ENCODE measurements at places on chromosomes 5 and 9. TPM values are rescaled to one million over a fixed set of nuclear protein-coding genes. Genes with fewer than 3 reads are reported as not detected.
A peak's percentile ranks its signal among the peaks of the same experiment; 100 is the strongest.

DNA sequence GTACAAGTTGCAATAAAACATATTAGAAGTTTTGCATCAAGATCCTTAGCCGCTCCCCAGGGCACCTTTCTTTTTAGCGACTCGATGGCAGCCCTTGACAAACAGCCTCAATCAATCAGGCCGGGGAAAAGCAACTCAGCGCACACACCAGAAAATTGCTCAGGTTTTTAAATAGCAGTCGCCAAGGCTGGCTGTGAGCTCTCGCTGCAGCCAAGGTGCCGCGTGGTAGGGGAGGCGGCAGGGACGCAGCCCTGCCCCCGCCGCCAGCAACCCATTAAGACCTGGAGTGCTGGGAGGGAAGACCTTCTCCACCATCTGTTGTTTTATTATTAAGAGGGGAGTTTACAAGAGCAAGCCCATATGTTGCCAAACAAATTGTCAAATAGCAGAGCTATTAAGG is 22.6 kb downstream of the ASS1 start:
- DNase-seq, result no peak

GRCh38 chr5:135210286-135211055 is 176.4 kb upstream of the PITX1 start:
- DNase-seq, result no peak

The LCN9 gene
- polyA plus RNA-seq, result not detected

DNA sequence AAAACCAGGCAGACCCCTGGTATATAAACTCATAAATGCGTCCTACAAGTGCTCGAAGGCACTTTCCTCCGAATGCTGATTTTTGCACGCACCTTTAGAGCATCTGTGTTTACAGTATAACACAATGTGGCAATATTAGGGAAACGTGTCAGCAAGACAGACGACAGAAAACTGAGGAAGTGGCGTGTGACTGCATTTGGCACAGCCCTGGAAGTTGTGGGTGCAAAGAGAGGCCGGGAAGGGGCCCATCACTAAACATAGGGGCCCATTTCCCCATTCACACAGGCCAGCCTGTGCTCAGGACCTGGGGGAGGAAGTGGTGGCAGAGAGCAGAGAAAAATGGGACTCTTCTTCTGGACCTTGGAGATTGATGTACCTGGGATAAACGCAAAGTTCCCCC is 48.2 kb downstream of the RASGEF1C start:
- no peak for DNase-seq

GRCh38 chr9:6565312-6565711 is 80.2 kb downstream of the GLDC start:
- DNase-seq, result no peak

The EQTN gene
- 0.13 TPM for polyA plus RNA-seq

The PIP5KL1 gene
- polyA plus RNA-seq, result 1.4 TPM

GRCh38 chr5:19547640-19548039 is 440.4 kb downstream of the CDH18 start:
- peak; percentile 20 for DNase-seq

GRCh38 chr5:219460-219863 is 1.3 kb downstream of the SDHA start:
- no peak for DNase-seq

The TMEM167A gene
- 30.1 TPM for polyA plus RNA-seq

- DNase-seq, result no peak
Measured at GRCh38 chr9:37963936-37964739, 60.2 kb upstream of the SLC25A51 start.

DNA sequence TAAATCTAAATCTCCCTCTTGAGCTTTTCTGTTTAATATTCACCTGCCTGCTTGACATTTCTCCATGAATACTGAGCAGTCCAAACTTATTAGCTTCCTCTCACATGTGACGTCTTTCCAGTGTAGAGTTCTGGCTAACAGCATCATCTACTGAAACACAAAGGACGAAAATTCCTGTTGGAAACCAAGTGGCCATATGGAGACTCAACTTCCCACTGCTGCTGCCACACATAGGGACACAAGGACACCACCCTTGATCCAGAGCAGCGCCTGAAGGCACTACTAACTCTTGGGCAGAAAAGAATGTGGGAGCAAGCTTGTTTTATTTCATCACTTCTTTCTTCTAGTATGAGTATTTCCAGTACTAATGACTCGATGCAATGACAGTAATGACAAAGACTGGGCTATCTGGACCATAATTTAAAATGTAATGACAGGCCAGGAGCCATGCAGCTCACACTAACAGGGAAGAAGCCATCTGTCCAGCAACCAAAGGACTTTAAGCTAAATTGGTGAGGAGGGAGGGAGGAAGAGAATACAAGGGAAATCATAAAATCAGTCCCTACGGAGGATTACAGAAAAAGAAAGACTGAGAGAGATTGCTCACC is 19.2 kb downstream of the RNF130 start:
- DNase-seq, result no peak

GRCh38 chr5:72018143-72018803 is 89.0 kb upstream of the MAP1B start:
- no peak for DNase-seq
